ENCODE measurements at places on chromosomes 7 and 10. TPM values are rescaled to one million over a fixed set of nuclear protein-coding genes. Genes with fewer than 3 reads are reported as not detected.

ACBD7 gene
- total RNA-seq = 1.9 TPM

TMEM176B gene
- total RNA-seq = 107 TPM

SHTN1 gene
- 1.4 TPM for total RNA-seq

PLEKHS1 gene
- total RNA-seq = 2.2 TPM

GBX1 gene
- not detected for total RNA-seq

LBX1 gene
- 0.24 TPM for total RNA-seq

DPP6 gene
- total RNA-seq = 1.2 TPM

AKR1C3 gene
- total RNA-seq = 4.6 TPM

C10orf143 gene
- 6.5 TPM for total RNA-seq

SFMBT2 gene
- total RNA-seq = 11.6 TPM

CUZD1 gene
- not detected for total RNA-seq

PLXNA4 gene
- total RNA-seq = 34.9 TPM

AKR1C2 gene
- total RNA-seq = 1.4 TPM

FAM180A gene
- total RNA-seq = 1.7 TPM

CTAGE6 gene
- total RNA-seq = 20.7 TPM

OR6V1 gene
- 1.7 TPM for total RNA-seq

FAM131B gene
- total RNA-seq = 7.2 TPM
